ENCODE measurements at places on chromosomes 5 and 9.

GRCh38 chr5:51746023-51746422 is 362.8 kb downstream of the ISL1 start:
- DNase-seq, result no peak

DNA sequence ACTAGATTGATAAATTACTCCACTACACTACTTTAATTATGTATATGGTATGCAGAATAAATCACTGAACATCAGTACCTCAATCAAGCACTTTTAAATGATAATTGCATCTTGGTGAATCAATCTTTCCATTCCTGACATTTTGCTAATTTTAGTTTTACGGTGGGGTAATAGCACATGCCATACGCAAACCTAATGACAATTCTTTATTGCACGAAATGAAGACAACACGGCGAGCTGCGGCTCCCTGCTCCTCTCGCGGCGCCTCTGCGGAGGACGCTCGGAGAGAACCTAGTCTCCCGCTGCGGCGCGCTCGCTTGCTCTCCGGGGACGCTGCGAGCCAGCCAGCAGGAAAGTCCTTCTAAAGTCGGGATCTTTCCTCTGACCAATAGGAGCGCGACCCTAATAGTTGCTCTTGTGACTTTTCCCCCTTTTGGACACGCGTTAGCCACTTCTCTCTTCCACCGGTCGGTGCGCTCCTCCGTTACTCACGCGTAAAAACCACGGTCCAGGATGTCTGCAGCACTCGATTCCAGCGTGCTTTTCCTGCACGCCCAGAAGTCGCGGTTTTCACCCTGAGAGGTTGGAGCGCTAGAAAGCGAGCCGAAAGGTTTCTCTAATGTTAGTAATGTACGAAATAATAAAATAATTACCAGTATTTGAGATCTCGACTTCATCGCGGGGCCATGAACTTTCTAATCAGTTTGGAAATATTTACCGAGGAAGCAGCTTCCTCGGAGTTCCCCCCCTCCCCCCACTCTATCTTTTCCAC is 1.0 kb upstream of the MEF2C start:
- no peak for DNase-seq

GRCh38 chr9:37909326-37909725 is 5.4 kb upstream of the SLC25A51 start:
- DNase-seq, result no peak

- no peak for DNase-seq
These were observed 129.2 kb downstream of the MYO10 start for GRCh38 chr5:16806711-16807546.

DNA sequence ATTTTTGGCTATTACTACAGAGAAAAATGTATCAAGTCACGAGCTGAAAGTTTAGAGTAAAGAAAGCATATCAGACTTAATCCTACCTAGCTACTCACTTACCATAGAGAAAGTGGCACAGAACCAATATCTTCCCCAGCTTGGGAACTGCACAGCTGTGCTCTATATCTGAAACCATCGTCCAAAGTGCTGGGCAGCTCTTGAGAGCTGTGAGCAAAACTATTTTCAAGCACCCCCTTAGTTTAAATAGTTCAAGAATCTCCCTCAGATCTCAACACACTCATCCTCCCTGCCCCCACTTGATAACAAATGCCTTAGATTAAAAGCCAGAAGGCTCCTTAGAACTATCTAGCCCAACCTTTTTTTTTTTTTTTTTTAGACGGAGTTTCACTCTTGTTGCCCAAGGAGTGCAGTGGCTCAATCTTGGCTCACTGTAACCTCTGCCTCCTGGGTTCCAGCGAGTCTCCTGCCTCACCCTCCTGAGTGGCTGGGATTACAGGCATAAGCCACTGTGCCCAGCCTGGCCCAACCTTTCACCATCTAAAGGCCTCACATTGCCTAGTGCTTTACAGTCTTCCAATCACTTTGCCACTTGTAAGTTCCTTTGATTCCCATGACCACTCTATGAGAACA is 94.2 kb upstream of the APC start:
- DNase-seq, result no peak

DNA sequence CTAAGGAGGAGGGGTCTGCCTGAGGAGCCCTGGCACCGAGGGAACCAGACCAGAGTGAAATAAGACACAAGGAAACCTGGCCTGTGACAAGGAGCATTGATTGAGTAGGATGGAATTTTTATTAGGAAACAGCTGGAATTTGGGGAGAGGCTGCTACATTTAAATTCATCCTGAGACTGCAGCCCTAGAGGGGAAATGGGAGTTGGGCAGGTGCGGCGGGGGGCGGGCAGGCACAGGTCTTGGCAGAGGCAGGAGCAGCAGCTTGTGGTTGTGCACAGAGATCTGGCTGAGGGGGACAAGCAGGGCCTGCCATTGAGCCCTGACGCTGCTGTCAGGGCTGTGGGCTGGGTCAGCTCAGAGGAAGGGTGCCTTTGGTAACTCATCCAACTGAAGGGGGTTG is 71.6 kb downstream of the PCDH1 start:
- no peak for DNase-seq

GRCh38 chr5:91486638-91487037 is 103.5 kb upstream of the ARRDC3 start:
- no peak for DNase-seq
